A549 treated with RU486 at 1 μM for 4 hours (cell line): ENCODE measurements at places on chromosomes 2 and 18. TPM values are rescaled to one million over a fixed set of nuclear protein-coding genes. Genes with fewer than 3 reads are reported as not detected.

The CEP76 gene
- 5.6 to 8.3 TPM (median 7.8 TPM) in 5 replicates for total RNA-seq

The NT5DC4 gene
- total RNA-seq, result 0.05 to 0.13 TPM in 2 of 5 replicates, not detected in the others

The SELENOI gene
- total RNA-seq, result 11.8 to 21.5 TPM (median 21.0 TPM) in 5 replicates

The GATA6 gene
- 2.0 to 2.9 TPM (median 2.6 TPM) in 5 replicates for total RNA-seq

The DOK6 gene
- total RNA-seq, result not detected in 5 replicates

The CGREF1 gene
- total RNA-seq, result 7.3 to 9.3 TPM (median 8.3 TPM) in 5 replicates

The REG3G gene
- not detected in 5 replicates for total RNA-seq
